ENCODE measurements at places on chromosomes 1 and 21. TPM values are rescaled to one million over a fixed set of nuclear protein-coding genes. Genes with fewer than 3 reads are reported as not detected.

- peak; percentile 65 for DNase-seq
Measured at GRCh38 chr1:147579532-147579931, 38.2 kb downstream of the BCL9 start.

DNA sequence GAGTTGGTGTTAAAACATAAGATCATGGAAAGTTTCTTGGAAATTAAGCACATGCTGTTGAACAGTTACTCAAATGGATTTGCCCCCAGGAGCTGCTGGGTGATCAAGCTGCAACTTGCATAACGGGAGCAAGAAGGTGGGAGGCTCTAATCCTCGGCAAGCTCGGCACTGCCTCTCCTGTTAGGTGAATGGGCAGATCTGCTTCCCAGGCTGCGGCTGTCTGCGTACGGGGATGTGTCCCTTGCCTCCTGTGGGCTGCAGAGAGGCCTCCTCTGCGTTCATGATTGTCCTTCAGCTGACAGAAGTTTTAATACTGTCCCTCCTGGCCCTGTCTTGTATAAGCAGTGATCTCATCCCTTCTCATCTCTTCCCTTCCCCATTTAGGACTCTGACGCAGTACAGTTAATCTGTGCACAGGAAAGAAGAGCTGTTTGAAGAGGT lies 36.7 kb downstream of the ATP1A1 start:
- no peak for DNase-seq

GRCh38 chr1:97505816-97506215 lies 415.0 kb downstream of the DPYD start:
- DNase-seq = no peak

DNA sequence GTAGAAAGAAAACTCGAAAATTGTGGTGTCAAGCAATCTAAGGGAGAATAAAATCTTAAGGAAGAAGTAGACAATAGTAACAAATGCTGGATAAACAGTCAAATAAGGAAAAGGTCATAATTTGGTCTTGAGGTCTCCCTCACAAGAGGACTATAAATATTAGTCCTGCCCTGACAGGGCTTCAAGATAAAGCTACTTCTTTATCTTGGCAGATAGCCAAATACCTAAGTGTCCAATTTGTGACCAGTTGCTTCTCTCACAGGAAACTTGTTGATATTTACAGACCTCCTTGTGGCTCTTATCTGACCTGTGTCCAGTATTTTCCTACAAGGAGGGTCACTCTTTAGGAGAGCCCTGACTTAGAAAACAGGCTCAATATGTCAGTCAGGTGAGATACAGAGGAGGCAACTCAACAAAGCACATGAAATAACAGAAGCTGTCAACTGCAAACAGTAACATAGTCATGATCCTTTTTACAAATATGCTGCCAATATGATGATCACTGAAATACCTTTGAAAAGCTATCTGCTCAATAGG lies 88.8 kb downstream of the TNNI3K start:
- no peak for DNase-seq

DNA sequence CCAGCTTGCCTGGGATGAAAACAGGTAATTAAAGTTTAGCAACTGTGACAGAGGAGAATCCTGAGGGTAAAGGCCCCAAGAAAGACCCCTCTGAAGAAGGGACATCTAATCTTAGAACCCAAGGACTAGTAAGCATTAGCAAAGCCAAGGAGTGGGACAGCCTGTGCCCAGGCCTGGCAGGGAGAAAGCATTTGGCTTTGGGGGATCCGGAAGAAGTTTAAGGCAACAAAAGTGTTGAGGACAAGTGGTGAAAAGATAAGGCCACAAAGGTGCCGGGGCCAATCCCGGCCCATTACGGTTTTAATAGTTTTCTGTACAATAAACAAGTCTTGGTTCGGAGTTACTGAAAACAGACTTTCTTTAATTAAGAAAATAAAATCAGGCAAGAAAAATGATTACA lies 275.5 kb downstream of the TM2D1 start:
- no peak for DNase-seq

MSH4 gene
- total RNA-seq = 0.96 TPM

DNA sequence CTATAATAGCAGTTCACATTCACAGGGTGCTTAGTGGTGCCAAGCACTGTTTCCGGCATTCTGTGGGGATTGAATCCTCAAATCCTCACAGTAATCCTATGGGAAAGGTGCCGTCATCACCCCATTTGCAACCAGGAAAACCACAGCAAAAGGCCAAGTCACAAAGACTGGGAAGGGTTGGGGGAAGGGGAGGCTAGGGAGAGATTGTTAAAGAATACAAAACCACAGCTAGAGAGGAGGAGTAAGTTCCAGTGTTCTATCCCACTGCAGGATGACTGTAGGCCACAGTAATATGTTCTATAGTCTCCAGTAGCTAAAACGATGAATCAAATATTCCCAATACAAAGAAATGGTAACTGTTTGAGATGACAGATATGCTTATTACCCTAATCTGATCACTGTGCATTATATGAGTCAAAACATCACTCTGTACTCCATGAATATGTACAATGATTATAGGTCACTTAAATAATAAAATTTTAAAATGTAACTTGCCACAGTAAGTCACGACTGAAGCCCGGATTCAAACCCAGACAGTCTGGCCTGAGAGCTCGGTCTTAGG lies 256.8 kb downstream of the TOMM20 start:
- no peak for DNase-seq

CACYBP gene
- 70.2 TPM for total RNA-seq

DNA sequence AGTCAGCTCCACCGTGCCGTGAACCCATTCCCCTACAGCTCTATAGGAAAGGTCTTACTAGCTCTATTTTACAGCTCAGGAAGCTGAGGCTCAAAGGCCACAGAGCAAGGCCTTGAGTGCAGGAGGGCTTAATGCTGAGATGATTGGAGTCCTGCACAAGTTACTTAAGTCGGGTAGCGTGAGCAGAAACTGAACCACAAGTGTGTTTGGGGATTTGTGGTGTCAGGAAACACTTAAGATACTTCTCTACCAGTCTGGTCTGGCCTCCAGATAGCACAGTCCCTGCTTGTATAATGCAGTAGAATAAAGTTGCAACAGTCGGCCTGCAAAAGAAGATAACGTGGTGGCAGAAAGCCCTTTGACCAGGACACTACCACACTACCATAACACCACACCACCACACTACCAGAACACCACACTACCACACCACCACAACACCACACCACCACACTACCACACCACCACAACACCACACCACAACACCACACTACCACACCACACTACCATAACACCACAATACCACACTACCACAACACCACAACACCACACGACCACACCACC lies 118.1 kb downstream of the SPSB1 start:
- DNase-seq = no peak

GRCh38 chr1:39154553-39155421 lies 49.7 kb upstream of the MACF1 start:
- no peak for DNase-seq

DNA sequence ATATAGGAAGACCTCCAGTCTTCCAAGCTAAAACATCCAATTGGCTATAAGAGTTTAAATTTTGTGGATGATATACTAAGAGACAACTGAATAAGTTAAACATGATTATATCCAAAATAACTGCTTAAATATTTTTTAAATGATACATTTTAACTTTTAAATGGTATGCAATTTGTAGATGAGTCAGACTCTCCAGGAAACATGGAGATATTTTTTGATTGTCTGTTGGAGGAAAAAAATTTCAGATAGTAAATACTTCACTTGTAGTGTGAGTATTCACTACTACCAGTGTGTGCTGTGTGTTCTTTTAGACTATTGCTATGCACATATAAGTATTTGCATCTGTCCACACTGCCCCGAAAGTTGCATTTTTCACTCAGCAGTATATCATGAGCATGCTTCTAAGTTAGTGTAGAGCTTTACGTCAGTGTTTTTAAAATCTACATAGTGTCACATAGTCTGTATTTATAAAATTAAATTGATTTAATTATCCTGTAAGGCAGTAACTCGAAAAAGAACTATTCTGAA lies 91.1 kb downstream of the USP25 start:
- no peak for DNase-seq

ZNF670 gene
- 3.2 TPM for total RNA-seq

GJA9 gene
- not detected for total RNA-seq

ADORA1 gene
- total RNA-seq = 4.1 TPM

- DNase-seq = no peak
Measured at GRCh38 chr1:46077644-46078043, 54.8 kb downstream of the PIK3R3 start.

DNA sequence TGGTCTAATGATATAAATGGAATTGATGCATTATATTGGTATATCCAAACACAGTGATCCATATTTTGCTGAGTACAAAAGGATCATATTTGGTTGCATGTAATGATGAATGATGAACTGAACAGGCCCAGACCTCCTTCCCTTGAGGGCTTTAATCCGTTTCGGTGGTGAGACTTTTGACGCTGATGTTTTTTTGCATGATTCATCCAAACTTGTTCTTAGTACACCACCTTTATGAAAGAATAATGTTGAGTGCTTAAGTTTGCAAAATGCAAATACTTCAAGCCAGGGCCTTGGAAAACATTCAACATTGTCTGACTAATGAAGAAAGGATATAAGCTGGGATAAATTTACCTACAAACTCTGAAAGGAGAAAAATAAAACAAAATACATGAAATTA lies 19.2 kb downstream of the HOOK1 start:
- no peak for DNase-seq

DNA sequence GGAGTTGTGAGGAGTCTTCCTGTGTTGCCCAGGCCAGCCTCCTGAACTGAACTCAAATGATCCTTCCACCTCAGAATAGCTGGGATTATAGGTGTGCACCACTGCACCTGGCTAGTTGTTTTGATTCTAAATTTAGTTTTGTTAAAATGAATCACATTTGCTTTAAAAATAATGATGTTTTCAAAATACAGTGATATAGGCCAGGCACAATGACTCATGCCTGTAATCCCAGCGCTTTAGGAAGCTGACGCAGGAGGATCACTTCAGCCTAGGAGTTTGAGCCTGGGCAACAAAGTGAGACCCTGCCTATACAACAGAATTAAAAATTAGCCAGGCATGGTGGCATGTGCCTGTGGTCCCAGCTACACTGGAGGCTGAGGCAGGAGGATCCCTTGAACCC lies 24.3 kb downstream of the RTCA start:
- no peak for DNase-seq

GRCh38 chr1:5460974-5461373 lies 531.3 kb downstream of the NPHP4 start:
- no peak for DNase-seq

DNA sequence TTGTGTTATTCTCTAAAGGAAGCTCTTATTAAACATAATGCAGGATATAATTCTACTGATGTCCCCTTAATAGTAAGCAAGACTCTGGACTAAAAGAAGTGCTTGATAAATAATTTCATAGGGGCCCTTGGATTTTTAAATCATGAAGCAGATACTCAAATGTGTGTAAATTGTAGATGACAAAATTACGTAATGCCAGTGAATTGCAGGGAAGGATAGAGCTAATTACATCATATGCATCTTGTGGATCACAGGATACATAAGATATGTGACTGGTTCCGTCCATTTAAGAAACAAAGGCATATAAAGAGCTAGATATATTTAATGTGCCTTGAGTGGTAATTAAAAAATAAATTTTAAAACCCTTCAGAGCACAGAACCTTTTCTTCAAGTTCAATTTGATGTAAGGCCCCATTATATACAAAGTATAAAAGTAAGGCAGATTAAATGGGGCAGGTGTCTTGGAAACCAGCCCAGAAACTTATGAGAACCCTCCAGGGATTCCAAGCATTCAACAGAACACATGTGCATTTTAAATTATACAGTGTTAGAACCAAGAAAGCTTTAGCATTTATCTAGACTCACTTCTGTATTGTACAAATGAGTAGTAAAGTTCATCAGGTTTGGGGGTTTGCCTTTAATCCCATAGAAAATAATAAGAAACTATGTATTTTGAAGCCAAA lies 190.4 kb downstream of the NCAM2 start:
- no peak for DNase-seq

DNA sequence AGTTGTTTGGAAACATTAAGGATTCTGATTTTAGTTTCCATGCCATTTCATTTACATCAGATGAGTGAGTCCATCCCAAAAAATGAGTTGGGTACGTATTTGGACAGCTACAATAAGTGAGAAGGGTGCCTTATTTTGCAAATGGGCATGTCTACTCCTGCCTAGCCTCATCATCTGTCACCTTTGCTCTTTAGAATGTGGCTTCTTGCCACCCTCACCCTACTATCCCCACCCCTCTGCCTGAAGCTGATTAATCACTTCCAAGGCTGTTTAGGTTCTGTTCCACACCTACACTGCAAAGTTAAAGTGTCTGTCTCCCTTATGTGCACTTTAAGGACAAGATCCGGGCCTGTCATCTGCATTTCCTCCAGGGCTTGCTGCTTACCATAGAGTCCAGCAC lies 61.2 kb downstream of the ST6GALNAC5 start:
- no peak for DNase-seq

GRCh38 chr1:44423591-44424537 lies 18.8 kb downstream of the RNF220 start:
- DNase-seq = no peak

BEST4 gene
- total RNA-seq = not detected

KIRREL1 gene
- 40.8 TPM for total RNA-seq

- DNase-seq = no peak
Measured at GRCh38 chr1:99943223-99943794, 26.5 kb upstream of the SLC35A3 start.

DNA sequence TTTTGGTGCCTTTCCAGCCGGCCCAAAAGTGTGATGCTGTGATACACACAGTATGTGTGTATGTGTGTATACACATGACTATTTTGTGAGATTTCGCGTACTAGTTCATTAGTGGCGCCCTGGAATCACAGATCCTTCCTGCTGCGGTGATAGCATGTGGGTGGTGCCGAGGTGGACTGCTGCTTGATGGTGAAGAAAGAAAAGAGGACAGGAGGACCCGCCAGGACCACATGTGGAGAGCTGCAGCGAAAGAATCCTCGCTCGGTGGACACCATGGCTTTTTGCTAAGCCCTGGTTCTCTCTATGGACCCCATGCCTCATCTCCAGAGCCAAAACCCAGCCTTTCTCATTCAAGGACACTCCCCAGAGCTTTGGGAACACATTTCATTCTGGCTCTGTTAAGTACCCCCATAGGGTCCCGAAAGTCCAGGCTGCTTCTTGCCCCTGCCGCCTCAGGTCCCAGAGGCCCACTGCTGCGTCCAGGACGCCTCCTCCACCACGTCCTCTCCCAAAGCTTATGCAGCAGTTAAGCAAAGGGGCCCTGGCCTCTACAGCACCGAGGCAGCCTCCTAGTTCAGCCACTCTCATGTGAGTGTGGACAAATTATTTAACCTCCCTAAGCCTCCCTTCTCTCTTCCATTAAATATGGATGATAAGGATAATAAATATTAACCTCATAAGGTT lies 32.8 kb upstream of the COX20 start:
- DNase-seq = peak; percentile 53
